ENCODE measurements at places on chromosomes 13 and 19. TPM values are rescaled to one million over a fixed set of nuclear protein-coding genes. Genes with fewer than 3 reads are reported as not detected.
A peak's percentile ranks its signal among the peaks of the same experiment; 100 is the strongest.

GRCh38 chr13:112708560-112709240 lies 18.9 kb downstream of the ATP11A start:
- no peak for DNase-seq

GRCh38 chr13:40383132-40383531 lies 283.3 kb downstream of the FOXO1 start:
- no peak for DNase-seq

DNA sequence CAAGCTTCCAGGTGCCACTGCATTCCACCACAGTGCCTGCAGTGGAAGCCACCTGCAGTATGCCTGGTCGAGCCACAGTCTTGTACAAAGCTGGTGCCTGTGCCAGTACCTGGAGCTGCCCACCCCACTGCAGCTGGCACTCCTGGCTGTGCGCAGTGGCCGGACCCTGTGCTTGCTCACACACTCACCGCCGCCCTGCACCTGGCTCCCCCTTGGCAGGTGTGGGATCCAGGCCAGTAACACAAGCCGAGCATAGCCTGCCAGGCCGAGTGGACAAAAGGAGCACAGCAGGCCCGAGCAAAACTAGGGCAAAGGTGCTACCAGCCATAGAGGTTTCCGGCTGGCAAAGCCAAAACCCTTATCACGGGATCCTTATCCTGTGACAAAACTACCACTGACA lies 18.5 kb downstream of the UGGT2 start:
- DNase-seq: no peak

DNA sequence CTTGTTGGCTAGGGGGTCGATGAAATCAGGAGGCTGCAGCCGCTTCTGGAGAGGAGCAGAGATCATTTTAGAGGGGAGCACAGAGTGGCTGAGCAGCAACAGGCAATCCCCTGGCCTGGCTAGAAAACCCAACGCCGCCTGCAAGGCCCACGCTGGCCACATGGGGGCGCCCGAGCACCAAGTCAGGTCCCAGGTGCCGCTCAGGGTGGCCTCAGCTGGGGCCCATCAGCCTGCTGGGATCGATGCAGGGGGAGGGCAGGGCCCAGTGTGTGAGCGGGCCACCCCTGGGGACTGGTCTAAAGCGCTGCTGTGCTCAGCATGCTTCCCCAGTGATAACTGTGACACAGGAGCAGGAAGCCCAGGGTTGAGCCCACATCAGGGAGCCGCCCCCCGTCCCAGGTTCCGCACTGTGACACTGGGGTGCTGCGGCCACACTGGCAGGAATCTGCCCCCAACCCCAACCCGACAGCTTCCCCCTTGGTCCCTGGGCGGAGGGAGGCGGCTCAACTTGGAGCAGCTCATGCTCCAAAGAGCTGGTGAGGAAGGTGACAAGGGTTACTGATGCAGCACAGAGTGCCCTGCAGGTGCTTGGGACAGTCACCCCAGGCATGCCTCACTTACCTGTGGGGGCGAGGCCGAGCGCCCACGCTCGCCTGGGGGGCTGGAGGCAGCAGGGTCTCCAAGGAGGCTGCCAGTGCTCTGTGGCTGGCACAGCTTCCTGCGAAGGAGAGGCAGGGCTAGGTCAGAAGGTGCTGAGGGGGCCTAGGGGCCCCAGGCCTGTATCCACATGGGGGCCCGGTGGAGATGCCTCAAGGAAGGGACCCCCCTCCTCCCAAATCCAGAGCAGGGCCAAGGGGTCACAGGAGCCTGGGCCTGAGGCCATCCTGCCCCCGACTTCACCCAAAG lies 13.3 kb upstream of the ISYNA1 start:
- DNase-seq: peak; percentile 78

DNA sequence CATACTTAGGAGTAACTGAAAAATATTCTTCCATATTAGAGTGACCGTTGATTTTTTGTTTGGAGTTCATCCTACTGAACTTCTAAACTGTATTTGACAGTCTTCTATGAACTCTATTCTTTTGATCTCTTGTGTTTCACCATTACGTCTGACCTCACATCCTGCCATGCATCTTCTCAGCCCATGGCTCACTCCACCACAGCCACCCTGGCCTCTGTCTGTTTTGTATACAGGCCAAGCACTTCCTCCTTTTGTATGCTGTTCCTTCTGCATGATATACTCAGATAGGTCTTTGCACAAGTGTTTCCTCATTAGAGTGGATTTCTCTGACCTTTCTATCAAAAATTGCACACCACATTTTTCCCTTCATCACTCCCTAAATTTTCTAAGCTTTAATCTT lies 119.9 kb downstream of the MAB21L1 start:
- DNase-seq: no peak

DNA sequence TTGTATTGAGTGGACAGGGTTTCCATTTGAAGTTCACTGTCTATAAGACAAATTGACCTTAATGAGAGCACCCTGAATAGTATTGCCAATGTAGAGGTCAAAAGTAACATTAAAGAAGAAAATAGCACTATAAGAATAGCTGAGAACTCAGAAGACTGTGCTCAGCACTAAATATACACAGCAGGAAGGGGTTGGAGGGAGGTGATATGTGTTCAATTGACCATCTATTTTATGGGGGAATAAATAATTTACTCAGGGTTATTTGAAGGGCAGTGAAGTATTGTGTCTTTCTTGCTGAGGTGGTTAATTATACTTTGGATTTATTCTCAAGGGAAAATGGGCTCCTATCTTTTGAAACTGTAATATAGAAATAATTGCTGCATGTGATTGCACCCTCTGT lies 1380.5 kb upstream of the SPRY2 start:
- no peak for DNase-seq

DNA sequence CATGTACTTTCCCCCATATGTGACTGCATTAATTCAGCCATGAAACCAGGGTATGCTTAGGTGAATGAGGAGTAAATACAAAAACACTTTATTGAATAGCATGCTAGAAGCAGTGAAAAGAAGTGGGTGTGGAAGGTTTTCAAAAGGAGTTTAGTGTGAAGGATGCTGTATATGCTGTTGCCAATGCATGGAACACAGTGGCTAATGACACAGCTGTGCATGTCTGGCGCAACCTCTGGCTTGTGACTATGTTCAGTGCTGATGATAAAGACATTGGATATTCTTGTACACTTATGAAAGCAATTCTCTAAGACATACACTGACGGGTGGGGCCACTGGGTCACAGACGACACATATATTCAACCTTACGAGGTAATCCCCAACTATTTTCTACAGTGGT lies 55.2 kb downstream of the SOX21 start:
- no peak for DNase-seq

DNA sequence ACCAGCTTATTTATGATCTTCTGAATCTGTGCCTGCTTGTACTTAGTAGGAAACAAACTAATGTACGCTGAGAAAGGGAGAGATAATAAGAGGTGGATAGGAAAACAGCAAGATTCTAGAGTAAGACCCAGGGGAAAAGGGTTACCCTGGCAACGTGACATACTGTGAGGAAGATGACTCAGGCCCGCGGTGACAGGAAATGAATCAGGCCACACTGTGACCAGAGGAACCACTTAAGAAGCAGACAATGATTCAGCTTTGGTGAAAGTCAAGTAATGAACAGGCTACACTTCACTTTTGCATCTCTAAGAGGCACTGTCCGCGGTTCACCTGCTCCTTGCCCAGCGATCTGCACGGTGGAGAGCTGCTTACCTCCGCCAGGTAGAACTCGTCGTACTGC lies 158.2 kb downstream of the NALCN start:
- no peak for DNase-seq

DNA sequence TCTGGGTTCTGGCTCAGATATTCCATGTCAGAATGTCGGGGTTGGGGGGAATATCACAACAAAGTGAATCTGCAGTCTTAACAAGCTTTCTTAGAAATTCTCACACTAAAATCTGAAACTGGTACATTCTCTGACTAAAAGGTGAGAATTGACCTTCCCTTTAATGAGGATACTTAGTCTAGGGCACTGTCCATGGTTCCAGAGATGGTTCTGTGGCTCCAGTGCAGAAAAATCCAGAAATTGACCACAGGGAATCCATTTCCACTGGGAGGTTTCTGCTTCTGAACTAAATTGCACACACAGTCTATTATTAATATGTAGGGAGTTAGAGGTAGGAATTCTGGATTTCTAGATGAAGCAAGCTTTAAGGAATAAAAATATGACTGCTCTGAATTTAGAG lies 171.6 kb upstream of the OBI1 start:
- no peak for DNase-seq

DNA sequence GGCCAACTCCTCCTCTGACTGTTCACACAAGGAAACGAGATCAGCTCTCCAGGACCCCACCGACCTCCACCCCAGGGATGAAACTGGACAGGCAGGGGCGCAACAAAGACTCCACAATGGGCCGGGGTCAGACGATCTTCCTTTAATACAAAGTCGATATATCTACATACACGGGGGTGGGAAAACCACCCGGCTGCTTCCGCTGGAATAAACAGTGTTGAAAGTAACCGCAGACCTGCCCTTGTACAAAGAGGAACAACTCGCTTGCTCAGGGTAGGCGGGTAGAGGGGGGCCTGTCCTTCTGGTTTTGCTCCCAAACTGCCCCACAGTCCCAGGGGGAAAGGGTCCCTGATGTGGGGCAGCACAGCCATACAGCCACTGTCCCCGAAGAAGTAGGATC lies 135.2 kb downstream of the PTPRS start:
- no peak for DNase-seq

DNA sequence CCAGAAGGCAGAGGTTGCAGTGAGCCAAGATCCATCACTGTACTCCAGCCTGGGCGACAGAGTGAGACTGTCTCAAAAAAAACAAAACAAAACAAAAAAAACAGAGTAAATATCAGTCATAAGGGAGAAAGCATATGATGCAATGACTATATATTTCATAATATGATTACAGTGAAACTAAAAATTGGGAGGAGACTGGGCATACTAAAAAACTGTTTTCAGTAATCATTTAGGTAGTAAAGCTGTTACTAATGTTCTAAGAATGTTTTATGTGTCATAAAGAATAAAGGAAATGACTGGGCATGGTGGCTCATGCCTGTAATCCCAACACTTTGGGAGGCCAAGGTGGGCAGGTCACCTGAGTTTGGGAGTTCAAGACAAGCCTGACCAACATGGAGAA lies 15.9 kb downstream of the ZNF573 start:
- no peak for DNase-seq

DNA sequence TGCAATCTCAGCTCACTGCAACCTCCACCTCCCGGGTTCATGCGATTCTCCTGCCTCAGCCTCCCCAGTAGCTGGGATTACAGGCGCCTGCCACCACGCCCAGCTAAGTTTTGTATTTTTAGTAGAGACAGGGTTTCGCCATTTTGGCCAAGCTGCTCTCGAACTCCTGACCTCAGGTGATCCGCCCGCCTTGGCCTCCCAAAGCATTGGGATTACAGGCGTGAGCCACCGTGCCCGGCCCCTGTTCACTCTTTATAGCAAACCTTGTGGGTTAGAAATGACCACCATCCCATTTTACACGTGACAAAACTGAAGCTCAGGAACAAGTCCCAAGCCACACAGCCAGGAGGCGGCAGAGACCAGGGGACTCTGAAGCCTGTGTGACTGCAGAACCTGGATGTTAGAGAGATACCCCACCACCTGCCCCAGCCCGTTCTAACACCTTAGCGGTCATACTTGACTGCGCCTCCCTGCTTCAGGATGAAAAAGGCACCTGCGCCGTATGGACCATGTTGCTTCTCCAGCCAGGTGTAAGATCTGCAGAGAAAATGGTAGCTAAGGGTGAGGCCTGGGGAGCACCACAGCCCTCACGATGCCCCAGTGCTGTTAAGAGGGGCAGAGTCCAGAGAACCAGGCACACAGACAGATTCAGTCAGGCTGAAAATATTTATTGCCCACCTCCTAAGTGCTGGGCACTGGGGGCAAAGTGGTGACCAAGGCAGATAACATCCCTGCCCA lies 3.6 kb downstream of the DMAC2 start:
- no peak for DNase-seq

GRCh38 chr13:43551897-43552456 lies 234.8 kb downstream of the ENOX1 start:
- DNase-seq: no peak

PLPP2 gene
- total RNA-seq: not detected

WASF3 gene
- total RNA-seq: 0.24 TPM

TMPRSS9 gene
- not detected for total RNA-seq

ONECUT3 gene
- total RNA-seq: not detected

KLK12 gene
- total RNA-seq: not detected

LSR gene
- total RNA-seq: 27.5 TPM

KCNK6 gene
- 10.1 TPM for total RNA-seq

CILP2 gene
- total RNA-seq: 0.11 TPM

ENOX1 gene
- total RNA-seq: 0.18 TPM

SYCN gene
- total RNA-seq: not detected
